Activated CD4-positive, alpha-beta memory T cell treated with anti-CD3 and anti-CD28 coated beads, Interleukin-2, amount 10 ng/mL, durations not matched to agents 7 days and 5 days (primary cell): ENCODE measurements at places on chromosomes 2 and 18. TPM values are rescaled to one million over a fixed set of nuclear protein-coding genes. Genes with fewer than 3 reads are reported as not detected.

Gene TACR1
- total RNA-seq: not detected

Gene COL3A1
- total RNA-seq: not detected

Gene NYAP2
- total RNA-seq: not detected

Gene CCDC85A
- total RNA-seq: not detected

Gene CASP10
- total RNA-seq: 47.8 TPM

Gene C2orf72
- total RNA-seq: 0.35 TPM

Gene UGT1A5
- not detected for total RNA-seq

Gene COL4A3
- total RNA-seq: not detected

Gene UPP2
- total RNA-seq: not detected

Gene LRRTM4
- total RNA-seq: not detected

Gene PROKR1
- total RNA-seq: not detected

Gene TXNDC9
- total RNA-seq: 34.2 TPM

Gene RGPD4
- total RNA-seq: not detected

Gene CHRND
- total RNA-seq: not detected

Gene CXCR2
- 0.15 TPM for total RNA-seq

Gene MYO5B
- not detected for total RNA-seq

Gene CCDC88A
- total RNA-seq: 11.4 TPM

Gene MTA3
- 20.9 TPM for total RNA-seq

Gene BOLL
- total RNA-seq: not detected

Gene SSB
- total RNA-seq: 81.6 TPM

Gene FOXD4L1
- total RNA-seq: 0.23 TPM

Gene LYPD6B
- total RNA-seq: 0.20 TPM

Gene GRB14
- total RNA-seq: not detected

Gene CMPK2
- 91.1 TPM for total RNA-seq

Gene CPO
- total RNA-seq: not detected

Gene ABCB11
- not detected for total RNA-seq

Gene STON1
- total RNA-seq: 3.0 TPM

Gene FNDC4
- total RNA-seq: not detected

Gene TMEM87B
- total RNA-seq: 24.0 TPM

Gene IL36A
- not detected for total RNA-seq

Gene USP40
- 17.1 TPM for total RNA-seq

Gene FAM168B
- 44.4 TPM for total RNA-seq

Gene ELP2
- 60.1 TPM for total RNA-seq
